ENCODE measurements at places on chromosomes 6 and 20.
A peak's percentile ranks its signal among the peaks of the same experiment; 100 is the strongest.

GRCh38 chr6:41587131-41587879 is 41.1 kb downstream of the FOXP4 start:
- no peak for DNase-seq

DNA sequence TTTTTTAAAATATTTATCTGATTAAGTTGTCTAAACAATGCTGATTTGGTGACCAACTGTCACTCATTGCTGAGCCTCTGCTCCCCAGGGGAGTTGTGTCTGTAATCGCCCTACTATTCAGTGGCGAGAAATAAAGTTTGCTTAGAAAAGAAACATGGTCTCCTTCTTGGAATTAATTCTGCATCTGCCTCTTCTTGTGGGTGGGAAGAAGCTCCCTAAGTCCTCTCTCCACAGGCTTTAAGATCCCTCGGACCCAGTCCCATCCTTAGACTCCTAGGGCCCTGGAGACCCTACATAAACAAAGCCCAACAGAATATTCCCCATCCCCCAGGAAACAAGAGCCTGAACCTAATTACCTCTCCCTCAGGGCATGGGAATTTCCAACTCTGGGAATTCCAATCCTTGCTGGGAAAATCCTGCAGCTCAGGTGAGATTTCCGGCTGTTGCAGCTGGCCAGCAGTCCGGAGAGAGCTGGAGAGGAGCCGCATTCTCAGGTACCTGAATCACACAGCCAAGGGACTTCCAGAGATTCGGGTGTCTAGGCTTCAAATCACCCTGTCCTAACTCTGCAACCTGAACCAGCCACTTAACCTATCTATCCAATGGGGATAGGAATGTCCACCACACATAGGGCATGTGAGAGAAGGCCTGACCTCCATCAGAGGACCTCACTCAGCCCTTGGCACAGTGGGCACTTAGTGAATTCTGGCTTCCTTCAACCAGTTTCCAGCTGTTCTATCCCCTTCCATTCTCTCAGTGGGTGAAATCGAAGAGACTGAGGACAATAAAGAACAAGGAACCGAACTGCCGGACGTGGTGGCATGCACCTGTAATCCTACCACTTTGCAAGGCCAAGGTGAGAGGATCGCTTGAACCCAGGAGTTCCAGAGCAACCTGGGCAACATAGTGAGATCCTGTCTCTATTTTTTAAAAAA is 3.1 kb downstream of the TNF start:
- DNase-seq, result no peak

DNA sequence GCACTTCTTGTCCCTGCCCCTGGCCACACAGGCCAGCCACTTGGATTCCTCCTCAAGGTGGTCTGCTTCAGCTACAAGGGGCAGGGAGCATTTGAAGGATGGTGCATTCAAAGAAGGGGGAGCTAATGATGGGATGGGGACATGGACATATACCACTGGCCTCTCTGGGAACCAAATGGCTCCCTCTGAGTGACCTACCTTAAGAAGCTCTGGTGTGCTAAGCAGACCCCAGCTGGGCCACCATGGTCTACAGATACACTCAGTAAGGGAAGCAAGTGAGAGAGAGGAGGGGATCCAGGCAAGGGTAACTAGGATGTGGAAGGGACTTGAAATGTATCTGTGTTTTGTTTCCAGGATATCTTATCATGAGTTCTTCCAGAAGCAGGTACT is 62.4 kb downstream of the TTI1 start:
- DNase-seq, result no peak

- DNase-seq, result no peak
These were observed 131.3 kb downstream of the EPM2A start for GRCh38 chr6:145603991-145604390.

DNA sequence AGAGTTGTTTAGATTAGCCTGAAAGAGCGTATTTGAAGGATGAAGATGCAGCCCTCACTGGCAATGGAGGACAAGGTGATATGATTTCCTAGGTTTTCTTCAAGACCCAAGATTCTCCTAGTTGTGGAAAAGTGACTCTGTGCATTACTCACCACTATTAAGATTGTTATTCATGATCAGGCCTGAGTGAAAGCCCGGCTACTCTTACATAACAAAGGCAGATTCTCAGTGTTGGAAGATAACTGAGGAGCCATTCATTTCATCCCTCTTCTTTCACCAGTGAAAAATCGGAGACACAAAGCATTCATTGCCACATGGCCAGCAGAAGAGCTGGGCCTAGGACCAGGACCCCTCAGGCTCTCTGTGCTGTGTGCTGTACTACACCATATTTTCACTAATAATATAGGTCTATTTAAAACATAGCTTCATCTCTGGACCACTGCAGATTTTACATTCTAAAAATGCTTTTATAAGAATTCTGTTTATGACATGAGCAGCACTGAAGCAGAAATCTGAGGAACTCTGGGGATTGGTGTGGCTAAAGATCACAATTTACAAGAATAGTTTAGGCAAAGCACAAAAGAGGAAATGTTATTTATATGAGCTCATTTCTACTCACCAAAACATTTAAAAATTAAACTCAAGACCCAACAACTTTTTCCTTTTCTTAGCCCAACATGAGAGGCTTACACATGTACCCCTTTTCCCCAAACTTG is 181.9 kb upstream of the CCN2 start:
- DNase-seq, result peak; percentile 15

GRCh38 chr6:29547573-29547972 is 12.0 kb downstream of the UBD start:
- no peak for DNase-seq

GRCh38 chr6:137919837-137920730 is 53.0 kb downstream of the TNFAIP3 start:
- DNase-seq, result no peak

DNA sequence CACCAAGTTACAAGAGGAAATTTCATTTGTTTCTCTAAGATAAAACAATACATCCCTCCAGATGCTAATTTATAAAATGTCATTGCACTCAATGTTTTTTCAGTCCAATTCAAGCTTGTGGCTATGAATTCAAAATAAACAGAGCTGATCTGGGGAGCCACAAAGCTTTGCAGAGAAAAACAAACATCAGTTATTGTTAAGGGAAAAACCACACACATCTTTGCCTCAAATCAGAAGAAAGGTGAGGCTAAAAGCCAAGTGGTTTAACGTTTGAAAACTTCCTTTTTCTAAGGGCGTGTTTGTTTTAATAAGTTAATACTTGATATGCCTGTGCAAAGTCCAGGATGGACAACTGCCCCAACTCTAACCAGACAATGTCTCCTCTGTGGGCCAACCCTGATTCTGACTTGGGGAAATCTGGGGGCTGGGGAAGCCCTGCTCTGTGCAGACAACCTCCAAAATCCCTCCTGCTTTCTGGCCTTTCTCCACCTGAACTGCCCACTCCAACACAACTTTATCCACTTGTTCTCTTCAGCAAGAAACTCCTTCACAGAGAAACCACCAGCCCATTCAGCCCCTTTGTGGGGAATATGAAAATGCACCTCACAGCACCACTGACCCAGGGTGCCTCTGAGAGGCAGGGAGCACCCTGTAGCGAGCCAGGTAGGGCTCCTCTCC is 44.6 kb upstream of the NT5E start:
- DNase-seq, result no peak

GRCh38 chr6:503610-504362 is 112.2 kb downstream of the IRF4 start:
- peak; percentile 87 for DNase-seq

GRCh38 chr6:108502832-108503231 is 57.9 kb upstream of the FOXO3 start:
- no peak for DNase-seq
